ENCODE measurements at places on chromosomes 1 and 21.

- no peak for DNase-seq
These were observed 55.0 kb upstream of the PSMG1 start for GRCh38 chr21:39238275-39238674.

DNA sequence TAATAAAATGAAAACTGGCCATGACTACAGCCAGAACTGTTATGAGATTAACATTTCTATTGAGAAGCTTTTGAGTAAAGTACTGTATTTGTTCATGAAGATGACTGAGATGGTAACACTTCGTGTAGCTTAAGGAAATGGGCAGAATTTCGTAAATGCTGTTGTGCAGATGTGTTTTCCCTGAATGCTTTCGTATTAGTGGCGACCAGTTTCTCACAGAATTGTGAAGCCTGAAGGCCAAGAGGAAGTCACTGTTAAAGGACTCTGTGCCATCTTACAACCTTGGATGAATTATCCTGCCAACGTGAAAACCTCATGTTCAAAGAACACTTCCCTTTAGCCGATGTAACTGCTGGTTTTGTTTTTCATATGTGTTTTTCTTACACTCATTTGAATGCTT is 164.0 kb downstream of the NEK7 start:
- DNase-seq: no peak

GRCh38 chr1:181135815-181136737 is 47.6 kb downstream of the IER5 start:
- DNase-seq: no peak

GRCh38 chr1:2951856-2952255 is 69.4 kb upstream of the ACTRT2 start:
- DNase-seq: no peak

DNA sequence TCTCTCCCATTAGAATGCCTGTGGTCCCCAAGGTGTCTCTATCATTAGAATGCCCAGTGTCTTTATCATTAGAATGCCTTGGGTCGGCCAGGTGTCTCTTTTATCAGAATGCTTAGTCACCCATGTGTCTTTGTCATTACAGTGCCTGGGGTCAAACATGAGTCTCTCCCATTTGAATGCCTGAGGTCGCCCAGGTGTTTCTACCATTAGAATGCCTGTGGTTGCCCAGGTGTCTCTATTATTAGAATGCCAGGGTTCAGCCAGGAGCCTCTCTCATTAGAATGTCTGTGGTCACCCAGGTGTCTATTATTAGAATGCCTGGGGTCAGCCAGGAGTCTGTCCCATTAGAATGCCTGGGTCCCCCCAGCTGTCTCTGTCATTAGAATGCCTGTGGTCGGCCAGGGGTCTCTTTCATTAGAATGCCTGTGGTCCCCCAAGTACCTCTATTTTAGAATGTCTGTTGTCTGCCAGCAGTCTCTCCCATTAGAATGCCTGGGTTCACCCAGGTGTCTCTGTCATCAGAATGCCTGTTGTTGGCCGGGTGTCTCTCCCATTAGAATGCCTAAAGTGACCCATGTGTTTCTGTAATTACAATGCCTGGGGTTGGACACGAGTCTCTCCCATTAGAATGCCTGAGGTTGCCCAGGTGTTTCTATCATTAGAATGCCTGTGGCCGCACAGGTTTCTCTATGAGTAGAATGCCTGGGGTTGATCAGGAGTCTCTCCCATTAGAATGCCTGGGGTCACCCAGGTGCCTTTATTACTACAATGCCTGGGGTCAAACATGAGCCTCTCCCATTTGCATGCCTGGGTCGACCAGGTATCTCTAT is 57.1 kb downstream of the RNF187 start:
- DNase-seq: no peak

GRCh38 chr1:172704420-172705210 is 45.7 kb downstream of the FASLG start:
- no peak for DNase-seq

DNA sequence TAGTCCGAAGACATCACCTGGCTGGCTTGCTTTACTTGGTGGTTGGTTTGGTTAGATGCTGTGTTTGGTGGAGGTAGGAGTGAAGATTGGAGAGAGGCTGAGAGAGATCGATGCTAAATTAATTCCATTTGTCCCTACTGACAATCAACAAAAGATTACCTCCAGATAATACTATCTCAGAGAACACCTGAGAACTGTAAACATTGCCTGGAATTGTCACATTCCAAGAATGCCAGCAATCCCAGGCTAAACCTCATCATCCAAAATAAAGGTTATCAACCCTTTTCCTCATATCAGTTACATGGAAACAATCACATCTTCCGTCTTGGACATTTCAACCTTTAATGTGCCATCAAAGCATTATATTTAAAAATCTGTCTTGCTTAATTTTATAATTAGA is 141.0 kb downstream of the GRIK1 start:
- DNase-seq: no peak

GRCh38 chr1:153616917-153617311 is 789 bp upstream of the S100A14 start:
- no peak for DNase-seq

- DNase-seq: no peak
These were observed 23.6 kb downstream of the TLCD4 start for GRCh38 chr1:95140791-95141190.

GRCh38 chr1:18174037-18174436 is 66.4 kb downstream of the IGSF21 start:
- no peak for DNase-seq

GRCh38 chr1:93042187-93043056 is 36.7 kb upstream of the MTF2 start:
- no peak for DNase-seq

- no peak for DNase-seq
These were observed 58.9 kb upstream of the CTTNBP2NL start for GRCh38 chr1:112337028-112337531.

GRCh38 chr1:161727256-161727924 is 6.0 kb downstream of the FCRLB start:
- DNase-seq: no peak

DNA sequence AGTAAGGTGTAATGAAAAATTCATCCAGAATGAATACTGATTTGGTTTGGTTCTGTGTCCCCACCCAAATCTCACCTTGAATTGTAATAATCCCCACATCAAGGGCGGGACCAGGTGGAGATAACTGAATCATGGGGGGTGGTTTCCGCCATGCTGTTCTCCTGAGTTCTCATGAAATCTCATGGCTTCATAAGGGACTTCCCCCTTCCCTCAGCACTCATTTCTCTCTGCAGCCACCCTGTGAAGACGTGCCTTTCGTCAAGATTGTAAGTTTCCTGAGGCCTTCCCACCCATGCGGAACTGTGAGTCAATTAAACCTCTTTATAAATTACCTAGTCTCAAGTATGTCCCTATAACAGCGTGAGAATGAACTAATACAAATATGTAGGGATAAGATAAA is 5.5 kb upstream of the SYNJ1 start:
- peak; percentile 39 for DNase-seq

DNA sequence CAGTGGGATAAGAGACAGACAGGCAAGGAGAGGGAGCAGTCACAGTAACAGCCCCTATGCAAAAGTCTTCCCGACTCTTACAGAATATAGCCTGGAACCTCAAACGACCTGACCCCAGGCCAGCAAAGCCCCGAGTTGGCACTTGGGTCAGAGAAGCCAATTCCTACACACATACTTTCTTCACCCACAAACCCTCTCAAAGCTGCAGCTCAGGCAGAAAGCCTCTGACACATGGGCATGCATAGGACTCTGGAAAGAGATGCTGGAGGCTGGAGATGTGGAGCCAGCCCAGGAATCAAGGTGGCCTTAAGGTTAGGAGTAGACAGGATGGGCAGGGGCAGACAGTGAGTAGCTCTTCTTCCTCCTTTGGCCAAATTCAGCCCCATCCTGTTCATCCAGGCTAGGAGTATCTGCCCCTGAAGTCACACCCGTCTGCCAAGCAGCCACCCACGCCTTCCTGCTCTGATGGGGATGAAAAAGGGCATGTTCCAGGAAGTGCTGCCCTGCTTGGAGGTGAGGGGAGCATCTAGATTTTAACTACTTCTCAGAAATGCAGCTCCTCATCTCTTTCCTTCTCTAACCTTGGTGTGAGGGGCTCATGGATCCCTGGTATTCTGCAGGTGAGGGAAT is 7.8 kb downstream of the SLC41A1 start:
- peak; percentile 46 for DNase-seq

DNA sequence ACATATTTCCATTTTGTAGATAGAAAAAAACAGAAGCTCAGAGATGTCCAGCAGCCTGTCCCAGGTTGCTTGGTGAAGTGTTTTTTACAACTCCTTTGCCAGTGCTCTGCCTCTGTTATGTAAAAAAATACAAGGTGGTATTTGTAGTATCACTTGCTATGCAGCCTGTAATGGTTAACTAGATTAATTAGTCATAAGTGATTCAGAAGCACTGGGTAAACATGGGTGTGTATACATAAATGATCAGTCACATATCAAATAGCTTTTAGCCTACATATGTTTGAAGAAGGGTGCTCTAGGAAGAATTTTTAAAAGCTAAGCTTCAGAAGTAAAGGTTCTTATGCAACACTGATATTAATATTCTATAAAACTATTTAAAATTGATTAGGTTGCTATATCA is 70.0 kb upstream of the MAGI3 start:
- DNase-seq: no peak

- DNase-seq: no peak
These were observed 100.2 kb downstream of the SMYD2 start for GRCh38 chr1:214380986-214381695.

DNA sequence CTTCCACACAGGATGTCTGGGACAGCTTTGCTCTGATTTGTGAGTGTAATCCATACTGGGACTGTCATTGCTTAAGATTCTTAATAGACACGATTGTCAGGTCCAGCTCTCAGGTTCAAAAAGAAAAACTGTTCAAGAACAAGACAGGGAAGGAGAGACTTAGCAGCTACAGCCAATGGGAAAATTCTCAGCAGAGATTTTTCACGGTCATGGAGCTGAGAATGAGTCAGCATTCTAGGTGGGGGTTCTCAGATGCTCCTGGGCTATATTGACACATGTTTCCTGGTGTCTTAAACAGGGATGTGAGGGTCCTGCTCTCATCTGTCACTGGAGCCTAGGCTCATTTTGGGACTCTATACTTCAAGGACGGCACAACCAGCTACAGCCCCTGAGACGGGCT is 318.3 kb downstream of the RRAGC start:
- no peak for DNase-seq

DNA sequence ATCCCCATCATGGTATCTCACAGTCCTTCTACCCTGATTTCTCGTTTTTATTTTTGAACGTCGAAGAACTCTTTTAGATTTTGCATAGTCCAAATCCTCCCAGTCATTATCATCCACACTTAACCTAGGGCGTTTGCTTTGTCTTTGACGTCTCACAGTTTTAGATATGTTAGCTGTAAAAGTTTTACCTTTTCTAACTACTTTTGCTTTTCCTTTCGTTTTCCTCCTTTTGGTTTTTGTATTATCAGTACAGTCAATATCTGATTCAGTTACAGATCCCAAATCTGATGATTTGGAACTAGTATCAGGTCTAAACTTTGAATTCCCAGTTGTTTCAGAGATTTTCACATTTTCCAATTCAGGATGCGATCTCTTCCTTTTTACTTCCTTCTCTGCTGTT is 13.1 kb upstream of the PSMG1 start:
- no peak for DNase-seq

- DNase-seq: no peak
These were observed 168.8 kb upstream of the PLXNA2 start for GRCh38 chr1:208413006-208413405.

GRCh38 chr1:185297982-185298381 is 19.1 kb downstream of the IVNS1ABP start:
- DNase-seq: no peak

- DNase-seq: no peak
These were observed 7.3 kb upstream of the UAP1 start for GRCh38 chr1:162554258-162554657.

- DNase-seq: no peak
These were observed 3.2 kb upstream of the PRDM16 start for GRCh38 chr1:3065797-3066196.

DNA sequence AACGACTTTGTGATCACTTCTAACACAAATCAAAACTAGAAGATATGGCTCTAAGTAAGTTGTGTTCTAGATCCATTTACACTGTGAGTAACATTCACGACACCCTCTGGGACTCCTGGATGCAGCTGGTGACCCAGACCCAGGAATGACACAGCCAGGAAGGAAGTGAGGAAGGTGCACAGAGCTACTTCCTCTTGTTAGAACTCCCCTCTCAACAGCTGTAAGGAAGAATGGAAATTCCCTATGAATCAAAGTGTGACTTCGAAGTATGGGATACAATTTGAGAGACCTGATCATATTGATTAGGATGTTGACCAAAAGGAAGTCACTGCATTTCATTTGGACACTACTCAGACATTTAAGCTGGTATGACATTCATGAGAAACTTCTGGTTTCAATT is 185.3 kb downstream of the NRIP1 start:
- no peak for DNase-seq

DNA sequence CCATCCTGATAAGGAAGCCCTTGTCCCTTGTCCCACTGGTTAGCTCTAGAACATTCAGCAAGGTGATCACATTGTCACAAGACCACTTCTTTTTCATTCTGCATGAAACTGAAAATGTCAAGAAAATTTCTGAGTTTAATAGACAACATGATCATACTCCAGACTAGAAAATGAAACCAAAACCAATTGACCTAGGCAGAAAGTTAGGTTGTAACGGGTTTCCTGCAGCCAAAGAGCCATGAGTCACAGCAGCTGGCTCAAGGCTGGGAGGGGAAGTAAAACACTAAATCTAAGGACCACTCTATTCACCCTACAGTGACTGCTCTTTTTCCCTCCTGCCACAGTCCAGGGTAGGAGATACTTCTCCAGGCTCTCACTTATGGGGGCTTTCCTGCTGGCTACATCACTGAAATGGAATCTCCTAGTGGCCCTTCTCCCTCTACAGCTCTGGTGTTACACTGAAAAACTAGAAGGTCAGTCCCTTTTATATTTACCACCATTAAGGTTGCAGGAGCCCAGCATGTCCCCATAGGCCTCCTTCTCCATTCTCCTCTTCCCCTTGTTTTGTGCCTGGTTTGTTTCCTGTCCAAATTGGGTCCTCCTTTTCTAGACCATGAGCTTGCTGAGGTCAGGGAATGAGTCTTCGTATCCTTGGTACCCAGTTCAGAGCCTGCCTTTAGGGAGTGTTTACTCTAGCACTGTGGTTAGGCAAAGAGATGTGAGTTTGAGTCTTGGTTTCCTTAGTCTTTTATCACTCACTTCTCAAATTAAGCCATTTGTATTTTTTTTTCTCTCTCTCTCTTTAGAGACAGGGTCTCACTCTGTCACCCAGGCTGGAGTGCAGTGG is 236.5 kb upstream of the JUN start:
- DNase-seq: no peak

GRCh38 chr1:27469334-27469733 is 20.6 kb downstream of the WASF2 start:
- DNase-seq: no peak

DNA sequence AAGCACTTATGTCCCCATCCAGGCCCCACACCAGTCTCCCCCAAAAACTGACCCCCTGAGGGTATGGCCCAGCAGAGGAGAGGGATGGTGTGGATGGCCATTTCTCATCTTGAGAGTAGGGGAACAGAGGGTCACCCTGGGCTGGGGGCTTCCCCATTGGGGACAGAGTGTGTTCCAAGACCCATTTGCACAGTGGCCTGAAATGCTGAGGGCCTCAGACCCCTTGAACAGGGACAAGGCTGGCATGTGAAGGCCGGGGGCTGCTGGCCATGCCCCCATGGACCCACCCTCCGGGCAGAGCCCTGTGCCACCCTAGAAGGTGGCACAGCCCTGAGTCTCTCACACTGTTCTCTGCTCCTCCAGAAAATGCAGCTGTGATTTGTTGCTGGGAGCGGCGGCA is 8.0 kb downstream of the CTRC start:
- DNase-seq: no peak

GRCh38 chr1:51236531-51237350 is 668 bp downstream of the RNF11 start:
- peak; percentile 23 for DNase-seq
